Psoas muscle (tissue), 8 donors: ENCODE measurements at places on chromosomes 12 and 14. TPM values are rescaled to one million over a fixed set of nuclear protein-coding genes. Genes with fewer than 3 reads are reported as not detected.

Gene TAS2R50
- 0.99 TPM for total RNA-seq

DNA sequence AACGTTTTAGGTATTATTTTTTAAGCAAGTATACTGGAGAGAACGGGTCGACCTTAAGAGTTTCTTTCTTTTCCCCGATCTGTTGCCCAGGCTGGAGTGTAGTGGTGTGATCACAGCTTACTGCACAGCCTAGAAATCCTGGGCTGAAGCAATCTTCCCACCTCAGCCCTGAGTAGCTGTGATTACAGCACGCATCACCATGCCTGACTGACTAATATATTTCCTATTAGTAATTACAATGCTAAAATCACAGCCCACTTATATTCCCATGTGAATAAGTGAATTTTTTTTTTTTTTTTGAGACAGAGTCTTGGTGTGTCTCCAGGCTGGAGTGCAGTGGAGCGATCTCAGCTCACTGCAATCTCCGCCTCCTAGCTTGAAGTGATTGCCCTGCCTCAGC lies 50.4 kb downstream of the DICER1 start:
- no peak overlapping the region for H3K4me3 ChIP-seq
- no peaks in the 10 kb centered on the region for H3K27me3 ChIP-seq
- no peak for DNase-seq
- H3K27ac ChIP-seq = no peak overlapping the region
- peaks cover 99% of the 10 kb centered on the region for H3K36me3 ChIP-seq

GRCh38 chr14:105060751-105061427 lies 4.3 kb downstream of the GPR132 start:
- H3K4me1 ChIP-seq = peaks cover 4% of the 10 kb centered on the region
- peak overlapping the region; percentile 23 for H3K27ac ChIP-seq
- peak overlapping the region; percentile 30 for H3K4me3 ChIP-seq
- H3K36me3 ChIP-seq = no peaks in the 10 kb centered on the region
- H3K27me3 ChIP-seq = no peaks in the 10 kb centered on the region

- peaks cover under 1% of the 10 kb centered on the region for H3K36me3 ChIP-seq
- peak overlapping the region; percentile 0 for H3K27ac ChIP-seq
- H3K4me1 ChIP-seq = peaks cover 17% of the 10 kb centered on the region
- no peaks in the 10 kb centered on the region for H3K27me3 ChIP-seq
- H3K4me3 ChIP-seq = no peak overlapping the region
Observed at GRCh38 chr12:76455582-76456345, 103.8 kb downstream of the OSBPL8 start.

GRCh38 chr12:49208146-49208545 lies 19.3 kb upstream of the TUBA1A start:
- no peak overlapping the region for H3K27ac ChIP-seq
- H3K27me3 ChIP-seq = no peaks in the 10 kb centered on the region
- DNase-seq = no peak
- no peaks in the 10 kb centered on the region for H3K4me1 ChIP-seq

DNA sequence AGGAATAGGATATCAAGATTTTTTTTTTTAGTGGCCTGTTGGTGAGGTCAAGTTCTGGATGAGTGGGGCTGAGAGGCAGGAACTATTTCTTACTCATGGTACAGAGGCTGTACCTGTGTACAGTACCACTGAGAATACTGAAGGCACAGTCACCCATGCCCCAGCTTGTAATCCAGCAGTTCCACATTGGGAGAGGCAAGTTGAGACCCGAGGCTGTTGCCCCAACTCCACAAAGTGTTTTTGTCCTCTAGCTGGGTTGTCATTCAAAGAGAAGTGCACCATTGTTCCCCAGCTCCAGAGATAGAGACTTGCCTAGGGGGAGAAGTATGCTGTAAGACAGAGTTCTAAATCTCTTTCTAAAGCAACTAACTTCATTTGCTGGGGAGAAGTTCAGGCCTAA lies 38.7 kb downstream of the ARID2 start:
- H3K4me3 ChIP-seq = no peak overlapping the region
- no peak for DNase-seq
- H3K27ac ChIP-seq = no peak overlapping the region
